ENCODE measurements at places on chromosomes 5 and 9.

- no peak for DNase-seq
Observed at GRCh38 chr5:100722657-100723056, 180.4 kb downstream of the ST8SIA4 start.

DNA sequence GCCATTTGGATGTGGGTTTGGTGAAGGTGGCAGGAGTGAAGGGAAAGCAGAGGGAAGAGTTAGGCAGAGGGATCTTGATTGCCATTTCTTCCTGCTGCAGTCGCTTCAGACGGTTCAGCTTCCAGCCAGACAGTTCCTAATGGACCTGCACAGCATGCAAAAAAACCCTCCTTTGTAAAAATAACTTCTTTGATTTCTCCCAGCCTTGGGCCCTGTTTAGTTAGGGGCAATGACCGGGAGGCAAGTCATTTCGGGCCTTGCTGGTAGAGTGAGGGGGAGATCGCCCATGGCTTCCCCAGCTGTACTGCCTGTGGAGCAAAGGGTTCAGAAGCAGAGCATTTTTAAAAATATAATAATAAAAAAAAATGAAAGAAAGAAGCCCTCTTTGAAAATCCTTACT is 67.2 kb upstream of the TLE1 start:
- no peak for DNase-seq

DNA sequence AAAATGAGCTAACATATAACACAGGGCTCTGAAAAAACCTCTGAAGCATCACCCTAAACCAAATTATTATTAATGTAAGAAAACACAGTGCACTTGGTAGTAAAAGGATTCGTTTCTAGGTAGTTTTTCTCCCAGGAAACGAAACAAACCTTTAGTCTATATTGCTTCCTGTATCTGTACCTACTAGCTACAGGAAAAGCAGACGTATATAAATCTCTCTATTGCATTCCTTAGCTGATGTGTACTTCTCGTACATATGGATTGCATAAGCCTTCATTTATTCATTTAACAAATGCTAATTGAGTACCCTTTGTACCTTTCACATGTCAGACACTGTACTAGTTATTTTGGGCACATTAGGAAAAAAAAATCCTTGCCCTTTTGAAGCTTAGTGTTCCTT is 85.0 kb upstream of the RASA1 start:
- no peak for DNase-seq

- no peak for DNase-seq
Observed at GRCh38 chr9:87294126-87294525, 203.5 kb upstream of the DAPK1 start.

GRCh38 chr5:142777099-142777498 is 6.9 kb downstream of the ARHGAP26 start:
- no peak for DNase-seq

Data from GM19239 (cell line).